ENCODE measurements at places on chromosomes 2 and 18.

DNA sequence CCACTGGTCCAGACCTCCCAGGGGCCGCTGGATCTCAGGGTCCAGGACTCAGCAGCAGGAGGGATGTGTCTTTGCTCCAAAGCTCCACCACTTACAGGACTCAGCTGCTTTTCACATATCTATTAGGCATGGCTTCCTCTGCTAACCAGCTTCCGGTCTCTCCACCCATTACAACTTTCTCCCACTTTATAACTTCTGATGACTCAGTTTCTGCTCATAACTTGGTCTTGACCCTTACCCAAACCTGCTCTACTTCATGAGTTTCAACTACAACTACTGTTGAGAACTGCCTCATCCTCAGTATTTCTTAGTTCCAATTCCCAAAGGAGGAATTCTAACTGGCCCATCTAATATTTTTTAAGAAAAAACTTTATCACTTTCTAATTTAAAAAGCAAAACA, 17.2 kb downstream of the SULT1C2 start:
- DNase-seq, result no peak

DNA sequence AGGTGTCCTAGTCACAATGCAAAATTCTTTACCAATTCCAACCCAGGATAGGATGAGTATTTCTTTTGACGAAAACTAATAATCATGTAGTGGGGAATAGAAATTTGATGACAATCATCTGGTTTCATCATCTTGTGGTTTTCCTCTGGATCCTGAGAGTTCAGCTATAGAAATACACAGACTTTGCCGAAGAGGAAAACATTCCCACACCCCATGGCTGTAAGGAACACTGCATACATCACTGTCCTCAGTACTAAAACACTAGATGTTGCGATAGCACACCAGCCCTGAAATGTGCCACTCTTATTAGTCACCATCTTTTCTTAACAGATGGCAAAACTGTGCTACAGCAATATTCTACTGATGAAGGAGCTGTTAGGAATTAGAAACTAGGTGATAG, 29.4 kb downstream of the CERKL start:
- no peak for DNase-seq

DNA sequence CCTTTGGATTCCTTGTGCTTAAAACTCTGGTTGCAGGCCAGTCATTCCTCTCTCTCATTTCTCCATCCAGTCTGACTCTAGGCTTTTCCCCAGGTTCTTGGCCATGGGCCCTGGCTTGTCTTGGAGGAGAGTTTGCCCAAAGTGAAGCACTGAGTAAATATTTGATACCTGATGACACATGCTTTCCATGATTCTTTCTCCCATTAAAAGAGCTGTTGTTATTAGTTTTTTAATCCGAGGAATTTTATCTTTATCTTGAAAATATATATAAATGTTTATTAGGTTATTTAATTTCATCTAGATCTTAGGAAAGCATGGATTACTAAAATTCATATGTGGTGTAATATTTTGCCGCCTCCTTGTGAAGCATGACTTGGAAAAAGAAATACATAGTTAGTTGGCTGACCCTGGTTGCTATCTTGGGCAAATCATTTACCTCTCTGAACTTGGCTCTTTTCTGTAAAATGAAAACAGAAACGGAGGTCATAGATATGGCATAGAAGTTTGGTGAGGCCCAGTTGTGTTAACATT, 650.1 kb downstream of the SLC4A3 start:
- no peak for DNase-seq

DNA sequence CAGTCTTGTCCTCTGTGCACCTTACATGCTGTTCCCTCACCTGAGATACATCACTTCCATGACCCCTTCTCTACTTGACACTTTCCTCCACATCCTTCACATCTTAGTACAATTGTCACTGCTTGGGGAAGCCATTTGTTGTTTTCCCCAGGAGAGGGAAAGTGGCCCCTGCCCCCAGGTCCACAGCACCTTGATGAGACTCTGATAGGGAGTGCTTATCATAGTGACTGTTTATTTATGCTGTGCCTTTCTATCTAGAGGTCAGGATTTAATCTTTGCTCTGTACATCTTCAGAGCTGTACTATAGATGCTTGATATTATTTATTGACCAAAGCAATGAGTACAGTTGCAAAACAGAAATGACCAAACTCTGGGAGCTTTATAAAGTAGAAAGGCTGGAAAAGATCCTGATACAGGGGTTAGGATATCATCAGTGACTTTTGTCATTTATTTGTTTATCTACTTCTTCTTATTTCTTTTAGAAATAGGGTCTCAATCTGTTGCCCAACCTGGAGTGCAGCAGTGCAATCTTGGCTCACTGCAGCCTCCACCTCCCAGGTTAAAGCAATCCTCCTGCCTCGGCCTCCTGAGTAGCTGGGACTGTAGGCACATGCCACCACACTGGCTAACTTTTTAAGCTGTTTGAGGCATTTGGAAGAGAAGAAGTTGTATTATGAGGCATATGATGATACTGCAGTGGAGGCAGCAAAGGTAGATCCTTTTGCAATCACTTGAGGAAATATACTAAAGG, 94.2 kb downstream of the MEIS1 start:
- DNase-seq, result no peak

- DNase-seq, result no peak
Measured at GRCh38 chr2:241946306-241947003, 76.9 kb downstream of the RTP5 start.

- DNase-seq, result no peak
Measured at GRCh38 chr2:238006510-238006909, 39.7 kb downstream of the UBE2F start.

DNA sequence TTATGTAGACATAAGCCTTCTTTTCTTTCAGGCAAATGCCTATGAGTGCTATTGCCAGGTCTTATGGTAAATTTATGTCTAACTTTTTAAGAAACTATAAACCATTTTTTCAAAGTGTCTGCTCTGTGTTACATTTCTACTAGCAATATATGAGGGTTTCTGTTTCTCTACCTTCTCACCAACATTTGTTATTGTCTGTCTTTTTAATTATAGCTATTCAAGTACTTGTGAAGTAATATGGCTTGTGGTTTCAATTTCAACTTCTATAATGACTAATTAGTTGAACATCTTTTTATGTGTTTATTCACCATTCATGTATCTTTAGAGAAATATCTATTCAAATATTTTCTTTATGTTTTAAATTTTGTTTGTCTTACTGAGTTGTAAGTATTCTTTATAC, 213.1 kb upstream of the MC4R start:
- DNase-seq, result no peak

DNA sequence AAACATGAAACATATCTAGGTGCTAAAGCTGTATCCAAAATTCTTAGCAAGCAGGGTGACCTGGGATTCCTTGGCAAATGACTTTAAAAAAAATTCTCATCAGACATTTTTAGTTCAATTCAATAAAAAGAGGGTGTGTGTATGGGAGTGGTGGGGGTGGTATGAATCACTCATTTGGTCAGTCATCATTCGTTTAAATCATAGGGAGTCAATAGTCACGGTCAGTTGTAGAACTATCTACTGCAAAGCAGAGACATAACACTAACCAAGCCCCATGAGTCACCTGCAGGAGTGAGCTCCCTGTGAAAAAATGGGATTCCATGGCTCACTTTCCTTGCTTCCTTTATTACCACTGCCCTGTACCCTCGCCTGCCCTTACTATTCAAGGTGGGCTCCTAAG, 380.6 kb upstream of the TCF4 start:
- no peak for DNase-seq

DNA sequence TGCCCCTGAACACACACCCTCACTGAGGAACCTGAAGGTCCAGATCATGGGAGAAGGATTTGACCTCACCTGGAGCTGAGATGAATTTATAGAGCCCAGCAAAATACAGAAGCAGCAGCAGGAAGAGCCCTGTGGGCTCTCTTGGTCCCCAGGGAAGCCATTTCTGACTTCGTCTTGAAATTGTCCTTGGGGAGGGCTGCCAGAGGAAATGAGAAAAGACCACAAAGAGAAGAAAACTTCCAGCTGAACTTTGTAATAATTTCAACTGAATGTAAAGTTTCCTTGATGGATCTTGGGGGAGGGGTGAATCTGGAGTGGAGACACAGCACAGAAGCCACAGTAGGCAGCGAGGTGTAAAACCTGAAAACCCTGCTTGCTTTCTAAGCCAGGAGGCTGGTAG, 500.9 kb upstream of the NXPH2 start:
- no peak for DNase-seq

GRCh38 chr18:71554686-71555085, 989.5 kb downstream of the CBLN2 start:
- DNase-seq, result no peak

DNA sequence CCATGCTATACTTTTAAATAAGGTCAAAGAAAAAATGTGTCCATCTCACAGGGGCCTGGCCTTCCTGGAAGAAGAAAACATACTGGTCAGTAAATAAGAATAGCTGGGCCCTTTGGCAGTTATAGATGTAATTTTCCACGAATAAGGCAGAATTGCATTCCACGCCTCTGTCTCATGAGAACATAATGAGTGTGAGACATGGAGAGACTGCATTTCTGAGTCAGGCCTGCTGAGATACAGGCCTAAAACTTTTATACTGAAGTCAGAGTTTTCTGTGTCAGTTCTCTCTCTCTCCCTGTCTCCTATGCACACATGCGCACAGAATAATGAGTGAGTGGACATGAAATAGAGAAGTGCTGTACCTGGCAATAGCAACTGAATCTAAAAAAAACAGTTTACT, 20.4 kb upstream of the IL1R1 start:
- DNase-seq, result no peak

DNA sequence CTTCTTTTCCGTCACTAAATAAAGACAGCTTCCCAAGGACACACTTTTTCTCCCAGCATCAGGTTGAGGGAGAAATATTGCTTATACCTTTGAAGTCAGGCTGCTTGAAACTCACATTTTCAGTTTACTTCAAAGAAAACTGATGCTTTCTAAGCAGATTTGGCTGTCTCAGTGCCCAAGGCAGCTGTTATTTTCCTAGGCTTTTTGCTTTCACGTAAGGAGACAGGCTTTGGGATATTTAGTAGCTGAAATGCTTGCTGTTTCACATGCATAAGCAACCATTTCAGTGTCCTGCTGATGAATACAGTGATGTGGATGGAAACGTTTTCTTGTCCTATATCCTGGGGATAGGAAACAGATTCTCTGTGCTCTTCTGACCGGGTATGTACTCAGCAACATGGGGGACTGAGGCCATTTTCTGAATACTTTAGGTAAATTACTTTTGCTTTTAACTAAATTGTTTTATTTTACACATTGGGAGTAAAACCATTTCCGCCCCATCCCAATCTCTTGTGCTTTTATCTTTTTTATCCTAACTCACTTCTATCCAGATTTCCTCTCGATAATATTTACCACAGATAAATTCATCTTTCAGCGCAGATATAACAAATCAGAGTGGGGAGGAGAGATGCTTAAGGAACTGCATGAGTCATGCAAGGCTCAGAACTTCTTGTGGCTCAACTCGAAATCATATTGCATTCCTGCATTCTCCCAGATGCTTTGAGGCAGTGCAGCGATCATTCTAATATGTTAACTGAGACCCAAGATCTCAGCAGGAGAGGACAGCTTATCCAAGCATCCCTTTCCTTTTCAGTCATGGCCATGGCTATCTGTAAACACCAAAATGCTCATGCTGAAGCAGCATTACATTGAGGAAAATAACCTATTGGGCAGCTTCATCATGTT, 22.2 kb downstream of the GALR1 start:
- DNase-seq, result no peak

DNA sequence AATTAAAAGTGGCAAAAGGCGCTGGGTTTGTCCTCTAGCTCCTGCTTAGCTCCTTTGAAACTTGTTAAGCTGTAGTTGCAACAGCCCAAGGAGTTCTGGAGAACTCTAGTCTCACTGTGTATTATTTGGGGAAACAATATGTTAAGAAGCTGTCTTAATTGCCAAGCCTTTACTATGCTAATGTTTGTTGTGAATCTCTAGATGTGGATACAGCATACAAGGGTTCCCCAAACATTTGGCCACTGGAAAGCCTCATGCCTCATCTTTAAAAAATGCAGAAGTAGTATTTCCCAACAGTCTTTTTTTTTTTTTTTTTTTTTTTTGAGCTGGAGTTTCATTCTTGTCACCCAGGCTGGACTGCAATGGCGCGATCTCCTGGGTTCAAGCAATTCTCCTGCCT, 236.7 kb downstream of the PRKCE start:
- DNase-seq, result no peak

All from activated CD4-positive, alpha-beta T cell treated with anti-CD3 and anti-CD28 coated beads, Interleukin-2, Interleukin-4, amounts not matched to agents 100 ng/mL and 50 ng/mL, durations not matched to agents 16 hours and 8 hours (primary cell).